Foreskin fibroblast (primary cell): ENCODE measurements at places on chromosomes 5 and 9.
A peak's percentile ranks its signal among the peaks of the same experiment; 100 is the strongest.

- no peak for DNase-seq
These were observed 327.4 kb downstream of the SH3GL2 start for GRCh38 chr9:17906176-17906840.

GRCh38 chr5:124922255-124922975 lies 176.0 kb upstream of the ZNF608 start:
- no peak for DNase-seq

- DNase-seq: no peak
These were observed 236.9 kb downstream of the ARRDC3 start for GRCh38 chr5:91146230-91146629.

GRCh38 chr5:139684881-139685749 lies 37.0 kb downstream of the CXXC5 start:
- DNase-seq: no peak

GRCh38 chr9:133100506-133101355 lies 20.3 kb downstream of the RALGDS start:
- DNase-seq: no peak

- no peak for DNase-seq
These were observed 164.0 kb upstream of the PPP1R26 start for GRCh38 chr9:135315572-135315971.

GRCh38 chr9:75974016-75974766 lies 83.7 kb downstream of the PCSK5 start:
- no peak for DNase-seq

GRCh38 chr5:124459984-124460383 lies 286.5 kb downstream of the ZNF608 start:
- no peak for DNase-seq

DNA sequence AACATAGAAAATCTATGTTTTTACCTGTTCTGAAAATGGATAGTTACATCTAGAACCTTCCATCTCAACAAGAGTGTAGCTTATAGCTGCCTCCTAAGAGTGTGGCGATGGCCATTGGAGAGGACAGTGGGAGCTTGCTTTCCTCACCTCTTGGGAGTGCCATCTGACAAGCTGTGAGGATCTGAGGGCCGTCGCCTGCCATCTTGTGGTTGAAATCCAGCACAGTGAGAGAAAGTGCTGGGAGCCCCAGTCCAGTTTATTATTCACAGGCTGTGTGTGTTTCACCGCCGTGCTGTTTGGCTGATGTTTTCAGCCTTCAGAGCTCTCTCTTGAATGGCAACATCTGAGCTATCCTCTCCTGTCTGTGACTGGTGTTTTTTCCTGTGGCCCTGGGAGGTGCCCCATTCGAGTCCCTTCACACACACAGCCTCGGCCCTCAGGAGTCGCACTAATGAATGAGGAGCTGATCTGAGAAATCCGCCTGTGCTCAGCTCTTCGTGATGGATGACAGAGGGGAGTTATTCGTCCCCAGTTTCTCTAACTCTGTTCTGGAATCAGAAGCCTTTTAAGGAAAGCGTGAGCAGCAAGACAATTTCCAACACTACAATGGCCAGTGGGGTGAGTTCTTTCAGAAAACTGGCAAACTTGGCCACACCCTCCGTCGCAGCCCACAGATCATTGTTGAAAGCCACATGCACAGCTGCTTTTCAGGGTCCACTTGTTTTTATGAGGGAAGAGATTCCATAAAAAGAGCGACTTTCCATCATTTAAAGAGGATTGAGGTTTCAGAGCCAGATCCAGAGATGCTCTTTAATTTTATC lies 170.3 kb downstream of the PDZD2 start:
- peak; percentile 56 for DNase-seq

GRCh38 chr5:72393052-72393451 lies 72.9 kb downstream of the PTCD2 start:
- DNase-seq: no peak

DNA sequence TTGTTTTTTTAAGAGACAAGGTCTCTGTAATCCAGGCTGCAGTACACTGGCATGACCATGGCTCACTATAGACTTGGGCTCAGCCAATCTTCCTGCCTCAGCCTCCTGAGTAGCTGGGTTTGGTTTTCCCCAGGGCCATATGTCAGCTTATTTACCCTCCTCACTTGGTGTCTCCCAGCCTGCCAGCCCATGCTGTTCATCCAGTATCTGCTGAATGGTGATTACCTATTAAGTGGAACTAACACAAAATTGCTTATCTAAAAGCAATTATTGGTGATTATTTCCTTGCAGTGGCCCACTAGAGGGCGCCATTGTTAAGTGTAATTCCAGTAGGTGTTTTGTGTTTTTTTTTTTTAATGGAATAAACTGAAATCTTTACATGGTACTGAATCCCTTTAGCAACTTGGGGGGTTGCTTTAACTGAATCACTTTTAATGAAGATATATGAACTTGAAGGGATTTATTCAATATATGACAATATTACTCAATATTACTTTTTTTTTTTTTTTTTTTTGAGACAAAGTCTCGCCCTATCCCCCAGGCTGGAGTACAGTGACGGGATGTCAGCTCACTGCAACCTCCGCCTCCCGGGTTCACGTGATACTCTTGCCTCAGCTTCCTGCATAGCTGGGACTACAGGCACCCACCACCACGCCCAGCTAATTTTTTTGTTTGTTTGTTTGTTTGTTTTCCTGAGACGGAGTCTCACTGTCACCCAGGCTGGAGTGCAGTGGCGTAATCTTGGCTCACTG lies 13.8 kb downstream of the EXOSC2 start:
- peak; percentile 83 for DNase-seq
